ENCODE measurements at places on chromosomes 3 and 15.

DNA sequence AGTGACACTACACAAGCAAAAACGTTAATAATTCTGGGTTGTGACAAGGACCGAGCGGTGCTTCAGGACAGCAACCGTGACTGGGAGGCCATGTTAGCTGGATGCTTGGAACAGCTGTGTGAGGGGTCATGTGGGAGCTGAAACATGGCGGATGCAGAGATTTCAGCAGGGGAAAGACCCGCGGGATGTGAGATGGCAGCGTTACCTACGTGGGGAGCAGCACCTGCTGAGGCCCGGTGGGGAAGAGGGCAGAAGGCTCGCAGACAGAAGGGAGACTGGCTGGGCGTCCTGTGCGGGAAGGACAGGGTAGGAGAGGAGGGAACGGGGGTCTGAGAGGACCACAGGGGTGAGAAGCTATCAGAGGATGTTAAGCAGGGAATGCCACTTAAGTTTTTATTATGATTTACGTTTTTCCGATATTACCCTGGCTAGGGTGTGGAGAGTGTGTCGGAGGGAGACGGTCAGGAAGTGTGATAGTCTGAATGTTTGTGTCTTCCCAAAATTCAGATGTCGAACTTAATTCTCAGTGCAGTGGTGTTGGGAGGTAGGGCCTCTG lies 228.8 kb upstream of the LYSMD4 start:
- no peak for DNase-seq

DNA sequence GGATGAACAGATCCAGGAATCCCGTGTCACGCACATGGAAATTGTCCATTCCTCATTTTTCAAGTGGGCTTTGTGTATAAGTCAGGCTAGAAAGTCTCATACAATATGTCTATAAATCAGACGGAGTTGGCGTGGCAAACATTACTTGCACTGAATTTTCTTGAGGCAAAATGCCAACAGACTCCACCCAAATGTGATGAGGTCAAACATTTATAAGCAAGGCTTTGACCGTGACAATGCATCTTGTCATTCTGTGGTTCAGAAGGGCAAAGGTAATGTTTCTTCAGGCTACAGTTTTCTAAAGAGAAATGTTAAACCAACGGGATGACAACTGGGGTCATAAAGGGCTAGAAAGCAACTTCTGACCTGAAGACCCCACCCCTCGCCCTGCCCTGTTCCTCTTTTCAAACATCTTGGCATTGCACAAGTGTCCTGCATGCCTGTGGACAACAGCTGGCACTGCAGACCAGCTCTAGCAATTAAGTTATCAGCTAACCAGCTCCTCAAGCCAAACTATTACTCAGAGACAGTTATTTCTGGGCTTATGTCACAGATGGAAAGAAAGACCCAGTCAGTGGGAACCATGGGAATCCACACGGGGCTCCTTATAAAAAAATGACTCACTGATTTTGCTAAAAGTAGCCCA lies 36.5 kb upstream of the SPTBN5 start:
- DNase-seq, result no peak

GRCh38 chr3:184031187-184031792 lies at the start of gene HTR3D:
TSS of gene HTR3D (plus strand) at chr3:184031742. CDS start at chr3:184031742, 0 bp downstream.
- DNase-seq, result no peak

DNA sequence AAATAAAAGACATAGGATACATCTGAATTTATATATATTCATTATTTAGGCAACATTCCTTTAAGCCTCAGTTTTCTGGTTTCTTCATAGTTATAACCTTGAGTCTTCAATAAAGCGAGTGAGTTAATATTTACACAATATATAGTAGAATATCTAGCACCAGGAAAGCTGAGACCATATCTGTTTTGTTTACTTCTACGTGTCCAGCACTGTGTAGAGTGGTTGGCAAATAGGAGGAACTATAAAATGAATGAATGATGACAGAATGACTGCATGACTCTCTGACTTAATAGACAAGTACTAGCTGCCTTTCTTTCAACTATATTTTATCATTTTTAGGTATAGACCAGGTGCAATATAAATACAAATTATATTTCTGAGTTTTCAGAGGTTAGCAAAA lies 197.8 kb upstream of the RBMS3 start:
- no peak for DNase-seq

GRCh38 chr3:84683493-84683892 lies 275.3 kb upstream of the CADM2 start:
- no peak for DNase-seq

- no peak for DNase-seq
Measured at GRCh38 chr15:50280271-50280670, 14.7 kb upstream of the HDC start.

Measured in right lung (tissue), 10 donors.